Stimulated activated CD8-positive, alpha-beta memory T cell treated with anti-CD3 and anti-CD28 coated beads, Interleukin-7, amount 100 ng/mL, for 48 hours (primary cell): ENCODE measurements at places on chromosomes 4 and X.

DNA sequence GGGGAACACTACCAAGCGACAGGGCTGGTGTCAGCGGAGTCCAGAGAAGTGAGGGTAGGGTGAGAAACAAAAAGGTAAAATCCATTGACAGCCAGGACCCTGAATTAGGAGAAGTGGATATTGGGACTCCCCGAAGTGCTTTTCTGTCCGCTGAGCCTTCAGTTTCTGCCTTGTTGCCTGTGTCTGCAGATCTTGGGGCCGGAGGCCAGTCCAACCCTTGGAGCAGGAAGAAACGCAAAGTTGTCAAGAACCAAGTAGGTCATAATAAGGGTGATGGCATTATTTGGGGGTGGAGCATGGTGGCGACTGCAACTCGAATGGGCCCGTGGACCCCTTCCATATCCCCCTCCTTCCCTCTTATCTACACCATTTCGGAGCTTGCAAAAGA, 1.0 kb downstream of the ARMCX1 start:
- DNase-seq, result no peak

- no peak for DNase-seq
Measured at GRCh38 chrX:37754516-37754915, 25.3 kb upstream of the CYBB start.

- peak; percentile 63 for DNase-seq
Measured at GRCh38 chrX:53714580-53715345, 28.2 kb upstream of the HUWE1 start.

GRCh38 chrX:131827935-131828334, 195.2 kb upstream of the STK26 start:
- DNase-seq, result no peak

- DNase-seq, result no peak
Measured at GRCh38 chrX:31318866-31319265, 247.0 kb upstream of the FTHL17 start.

DNA sequence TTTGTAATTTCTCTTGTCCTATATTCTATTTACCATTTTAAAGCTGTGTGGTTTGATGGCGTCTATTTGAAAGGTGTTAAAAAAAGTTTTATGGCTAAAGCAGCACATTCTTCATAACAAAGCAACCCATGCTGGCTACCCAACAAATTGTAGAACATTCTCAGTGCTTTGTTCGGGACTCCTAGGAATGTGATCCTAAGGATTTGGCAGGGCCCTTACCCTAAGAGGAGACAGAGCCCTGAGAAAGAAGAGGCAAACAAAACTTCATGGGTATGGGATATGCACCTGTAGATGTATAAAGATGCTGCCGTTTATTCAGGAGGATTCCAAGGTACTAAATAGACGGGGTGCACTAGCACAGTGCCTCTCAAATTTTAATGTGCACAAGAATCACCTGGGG, 370.8 kb upstream of the DIPK2B start:
- no peak for DNase-seq

DNA sequence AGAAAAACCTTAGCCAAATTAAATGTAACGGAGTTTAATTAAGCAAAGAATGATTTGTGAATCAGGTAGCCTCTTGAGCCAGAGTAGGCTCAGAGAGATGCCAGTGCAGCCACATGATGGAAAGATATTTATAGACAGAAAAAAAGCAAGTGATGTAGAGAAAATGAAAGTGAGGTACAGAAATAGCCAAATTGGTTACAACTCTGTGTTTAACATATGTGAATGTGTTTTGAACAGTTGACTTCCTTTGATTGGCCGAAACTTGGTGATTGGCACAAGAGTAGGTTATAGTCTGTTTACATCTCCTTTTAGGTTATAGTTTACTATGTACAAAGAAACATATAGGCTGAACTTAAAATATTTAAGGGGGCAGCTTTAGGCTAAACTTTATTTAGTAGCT, 459.9 kb upstream of the BOD1L1 start:
- DNase-seq, result no peak

- DNase-seq, result no peak
Measured at GRCh38 chrX:42803320-42803719, 25.4 kb upstream of the PPP1R2C start.

DNA sequence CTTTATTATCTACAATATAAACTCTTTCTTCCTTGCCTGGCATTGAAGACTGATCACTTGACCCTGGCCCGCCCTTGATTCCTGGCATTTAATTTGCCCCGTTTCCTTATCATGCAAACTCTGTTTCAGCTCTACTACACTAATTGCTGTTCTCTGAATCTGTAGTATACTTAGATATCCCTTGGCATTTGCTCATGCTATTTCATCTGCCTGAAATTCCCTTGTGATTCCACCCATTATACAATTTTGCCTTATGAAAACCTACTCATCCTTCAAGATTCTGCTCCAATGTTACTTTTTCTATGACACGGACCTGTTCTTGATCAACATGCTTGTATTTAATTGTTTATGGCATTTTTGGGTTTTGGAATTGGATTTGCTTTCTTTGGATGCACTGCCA, 459.9 kb upstream of the AMOT start:
- DNase-seq, result no peak

- no peak for DNase-seq
Measured at GRCh38 chrX:2610246-2611170, 80.6 kb upstream of the CD99 start.

DNA sequence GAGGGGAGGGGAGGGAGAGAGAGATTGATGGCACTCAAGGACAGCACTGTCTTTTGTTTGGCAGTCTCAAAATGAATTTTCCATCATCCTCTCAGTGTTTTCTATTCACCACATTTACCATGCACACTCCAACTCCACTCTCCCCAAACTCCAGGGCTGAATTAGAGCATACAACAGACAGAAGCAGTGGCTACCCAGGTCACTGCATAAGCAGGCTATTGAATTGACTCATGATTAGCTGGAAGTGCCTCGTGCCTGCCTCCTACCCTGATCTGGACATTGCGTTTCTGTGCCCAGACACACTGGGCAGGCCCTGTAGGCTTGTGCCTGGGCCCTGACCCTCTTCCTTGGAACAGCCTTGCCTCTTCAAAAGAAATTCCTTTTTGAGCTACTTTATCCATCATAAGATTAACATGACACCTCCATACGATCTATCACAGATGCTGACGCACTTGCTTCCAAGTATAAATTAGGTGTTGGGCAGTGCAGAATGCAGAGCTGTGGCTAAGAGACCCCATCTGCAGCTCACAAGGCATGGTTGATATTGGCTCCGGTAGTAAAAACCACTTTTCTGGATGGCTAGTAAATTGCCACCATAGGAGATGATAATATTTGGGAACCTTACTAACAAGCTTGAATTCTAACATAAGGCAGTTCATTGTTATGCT, 752.9 kb downstream of the RPA4 start:
- DNase-seq, result no peak

- no peak for DNase-seq
Measured at GRCh38 chrX:39335513-39336235, 534.4 kb downstream of the MID1IP1 start.
